ENCODE measurements at places on chromosomes 3 and 15.

GRCh38 chr3:167814441-167814951, 79.0 kb downstream of the SERPINI1 start:
- DNase-seq: no peak

GRCh38 chr3:124831628-124832199, 55.5 kb downstream of the ITGB5 start:
- DNase-seq: no peak

DNA sequence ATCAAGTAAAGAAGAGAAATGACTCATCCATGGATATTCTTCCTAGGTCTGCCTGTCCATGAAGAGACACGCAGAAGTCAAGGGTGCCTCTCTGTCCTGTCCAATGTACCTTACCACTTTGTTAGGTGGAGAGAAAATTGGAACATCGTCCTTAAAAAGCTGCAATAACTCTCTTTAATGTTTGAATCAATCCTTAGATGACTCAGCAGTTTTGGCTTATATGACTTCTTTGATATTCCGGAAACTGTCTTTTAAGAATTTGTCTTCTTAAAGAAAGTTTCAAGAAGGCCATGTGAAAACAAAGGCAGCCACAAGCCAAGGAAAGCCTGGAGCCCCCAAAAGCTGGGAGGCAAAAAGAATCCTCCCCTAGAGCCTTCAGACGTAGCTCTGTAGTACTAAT, 49.2 kb downstream of the MRPL3 start:
- DNase-seq: no peak

DNA sequence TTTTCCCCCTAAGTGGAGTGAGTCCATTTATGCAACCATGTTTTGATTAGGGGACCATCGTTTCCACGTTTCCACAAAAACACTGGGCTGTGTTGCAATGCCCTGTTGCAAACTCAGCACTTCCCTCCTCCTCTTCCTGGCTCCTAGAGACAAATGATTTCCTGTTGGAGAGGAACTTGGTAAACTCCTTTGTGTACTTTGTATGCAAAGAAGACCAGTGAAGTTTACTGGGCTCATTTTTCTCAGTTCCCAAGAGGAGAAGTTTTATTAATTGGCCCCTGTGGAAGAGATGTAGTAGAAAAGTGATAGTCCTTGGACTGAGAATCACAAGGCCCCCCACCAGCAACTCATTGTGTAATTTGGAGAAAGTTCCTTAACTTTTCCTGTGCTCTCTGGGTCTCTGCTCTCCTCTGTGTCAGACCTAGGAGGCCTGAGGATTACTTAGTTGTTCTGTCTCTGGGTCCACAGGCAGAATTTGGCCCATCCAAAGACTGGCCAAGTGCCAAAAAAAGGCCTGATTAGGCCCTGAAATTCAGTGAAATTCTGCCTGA, 95.0 kb downstream of the ATG7 start:
- DNase-seq: no peak

DNA sequence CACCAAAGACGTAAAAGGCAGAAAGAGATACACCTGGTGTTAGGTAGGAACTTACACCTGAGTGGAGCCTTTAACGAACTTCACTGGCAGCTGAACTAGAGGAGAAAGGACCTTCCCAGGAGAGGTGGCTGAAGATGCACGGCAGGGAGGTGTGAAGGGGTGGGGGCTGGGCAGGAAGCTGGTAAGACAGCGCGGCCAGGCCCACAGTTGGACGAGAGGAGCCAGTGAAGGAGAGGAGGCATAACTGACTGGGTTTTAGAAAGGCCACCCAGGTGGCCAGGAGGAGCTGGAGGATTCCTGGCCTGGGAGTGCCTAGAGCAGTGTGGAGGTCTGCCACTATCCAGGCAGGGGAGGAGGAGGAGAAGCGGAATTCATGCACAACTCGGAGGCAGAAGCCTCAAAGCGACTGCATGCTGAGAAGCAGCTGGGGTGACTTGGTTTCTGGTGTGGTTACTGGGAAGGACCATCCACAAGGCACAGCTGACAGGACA, 51.9 kb downstream of the SLC41A3 start:
- DNase-seq: no peak

- DNase-seq: no peak
These were observed 989.0 kb downstream of the TBL1XR1 start for GRCh38 chr3:176208283-176208682.

- DNase-seq: no peak
These were observed 160.9 kb downstream of the TIGIT start for GRCh38 chr3:114454551-114455251.

DNA sequence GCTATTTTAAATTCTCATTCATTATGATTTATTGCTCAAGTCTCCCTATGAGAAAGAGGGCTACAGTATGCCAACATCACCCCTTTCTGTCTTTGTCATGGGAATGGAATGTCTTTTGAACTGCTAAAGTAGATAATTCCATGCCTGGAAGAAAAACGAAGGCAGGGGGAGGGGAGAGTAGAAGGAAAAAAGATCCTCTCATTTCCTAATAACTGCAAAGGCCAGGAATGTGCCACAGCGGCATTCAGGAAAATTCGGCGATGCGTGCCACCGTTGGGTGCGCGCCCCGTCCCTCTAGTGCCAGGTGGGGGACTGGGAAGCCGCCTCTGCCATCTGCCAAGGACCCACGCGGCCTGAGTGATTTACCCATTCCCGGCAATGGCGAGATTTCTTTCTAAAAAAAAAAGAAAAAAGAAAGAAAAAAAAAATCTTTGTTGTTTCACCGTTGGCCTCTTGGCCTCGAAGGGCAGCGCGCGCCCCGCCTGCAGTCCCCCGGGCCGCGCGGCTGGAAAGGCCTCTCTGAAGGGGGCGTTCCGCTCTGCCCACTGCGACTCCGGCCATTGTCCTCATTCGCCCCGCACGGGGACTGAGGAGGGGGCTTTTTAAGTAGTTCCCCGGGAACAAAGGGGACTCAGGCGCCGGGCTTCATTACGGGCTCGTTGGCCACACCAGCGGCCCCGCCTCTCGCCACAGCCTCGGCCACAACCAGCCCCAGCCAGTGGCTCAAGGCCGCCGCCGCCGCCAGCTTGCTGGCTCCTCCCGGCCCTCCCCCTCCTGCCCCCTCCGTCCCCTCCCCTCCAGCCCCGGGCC, 54.5 kb downstream of the CPN2 start:
- no peak for DNase-seq
